ENCODE measurements at places on chromosomes 7 and 10.

DNA sequence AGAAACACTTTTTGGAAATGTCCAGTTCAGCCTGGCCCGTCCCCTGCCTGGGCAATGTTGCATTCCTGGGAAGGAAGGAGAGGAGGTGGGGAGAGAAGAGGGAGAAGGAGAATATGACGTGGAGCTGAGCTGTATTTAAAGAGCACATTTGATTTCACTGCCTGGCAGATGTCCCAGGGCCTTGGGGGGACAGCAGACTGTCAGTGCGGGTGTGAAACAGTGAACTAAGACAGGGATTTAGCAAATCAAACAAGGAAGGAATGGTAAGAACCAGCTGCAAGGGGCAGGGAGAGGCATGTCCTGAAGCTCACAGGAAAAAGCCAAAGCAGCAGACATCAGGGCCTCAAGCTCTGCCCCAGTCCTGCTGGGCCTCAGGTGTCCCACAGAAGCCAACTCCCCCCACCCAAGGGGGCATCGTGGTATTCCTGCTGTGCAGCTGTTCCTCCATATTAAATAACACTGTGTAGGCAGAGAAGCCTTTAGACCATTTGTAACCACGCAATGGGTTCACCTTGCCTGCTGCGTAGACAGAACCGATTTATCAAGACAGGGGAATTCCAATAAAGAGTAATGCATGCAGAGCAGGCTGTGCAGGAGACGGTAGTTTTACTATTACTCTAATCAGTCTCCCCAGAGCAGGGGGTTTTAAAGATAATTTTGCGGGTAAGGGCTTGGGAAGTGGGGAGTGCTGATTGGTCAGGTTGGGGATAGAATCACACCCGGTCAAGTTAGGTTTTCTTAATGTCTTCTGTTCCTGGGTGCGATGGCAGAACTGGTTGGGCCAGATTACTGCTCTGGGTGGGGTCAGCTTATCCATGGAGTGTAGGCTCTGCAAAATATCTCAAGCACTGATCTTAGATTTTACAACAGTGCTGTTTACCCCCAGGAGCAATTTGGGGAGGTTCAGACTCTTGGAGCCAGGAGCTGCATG is 18.3 kb downstream of the LEP start:
- peak; percentile 22 for DNase-seq

- DNase-seq = no peak
Observed at GRCh38 chr10:110488940-110489339, 8.8 kb upstream of the DUSP5 start.

DNA sequence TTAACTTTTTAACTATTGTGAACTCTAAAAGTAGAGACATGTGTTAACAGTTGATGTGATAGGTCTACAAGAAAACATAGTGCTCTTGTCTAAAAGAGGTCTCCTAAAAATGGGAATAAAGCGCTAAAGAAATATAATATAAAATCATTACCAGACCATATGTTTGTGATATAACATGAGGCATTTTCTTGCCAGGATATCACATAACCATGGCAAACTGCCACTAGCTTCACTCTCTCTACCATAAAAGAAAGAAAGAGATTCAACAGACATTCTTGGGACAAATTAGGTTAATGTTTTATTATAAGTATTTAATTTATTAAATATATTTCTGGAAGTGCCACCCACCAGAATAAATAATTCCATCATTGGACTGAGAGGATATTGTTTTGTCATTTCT is 115.0 kb downstream of the TMEM26 start:
- no peak for DNase-seq

- DNase-seq = no peak
Observed at GRCh38 chr7:155448632-155449007, 9.3 kb upstream of the EN2 start.

- DNase-seq = no peak
Observed at GRCh38 chr10:5710859-5711258, 26.2 kb downstream of the TASOR2 start.

DNA sequence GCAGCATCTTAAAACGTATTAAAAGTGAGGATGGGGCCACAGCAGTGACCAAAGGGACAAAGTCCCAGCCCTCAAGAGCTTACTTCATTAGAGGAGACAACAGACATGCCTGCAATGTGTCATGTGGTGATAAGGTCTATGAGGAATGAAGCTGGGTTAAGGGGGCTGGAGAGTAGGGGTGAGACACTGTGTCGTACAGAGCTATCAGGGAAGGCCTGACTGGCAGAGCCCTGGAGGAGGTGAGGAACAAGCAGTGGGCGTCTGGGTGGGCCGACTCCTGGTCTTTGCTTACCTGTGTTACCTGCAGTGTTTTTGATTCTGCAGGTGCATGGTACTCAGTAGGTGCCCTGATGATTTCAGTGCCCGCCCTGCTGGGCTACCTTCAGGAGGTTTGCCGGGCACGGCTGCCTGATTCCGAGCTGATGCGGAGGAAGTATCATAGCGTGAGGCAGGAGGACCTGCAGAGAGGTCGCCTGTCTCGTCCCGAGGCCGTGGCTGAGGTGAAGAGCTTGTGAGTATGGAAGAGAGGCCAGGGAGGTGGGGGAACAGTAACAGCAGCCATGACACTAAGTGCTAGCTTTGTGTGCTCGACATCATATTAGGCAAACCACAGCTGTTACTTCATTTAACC is 7.6 kb downstream of the ZFYVE27 start:
- DNase-seq = no peak

- DNase-seq = no peak
Observed at GRCh38 chr7:105164751-105165150, 150.7 kb downstream of the KMT2E start.

DNA sequence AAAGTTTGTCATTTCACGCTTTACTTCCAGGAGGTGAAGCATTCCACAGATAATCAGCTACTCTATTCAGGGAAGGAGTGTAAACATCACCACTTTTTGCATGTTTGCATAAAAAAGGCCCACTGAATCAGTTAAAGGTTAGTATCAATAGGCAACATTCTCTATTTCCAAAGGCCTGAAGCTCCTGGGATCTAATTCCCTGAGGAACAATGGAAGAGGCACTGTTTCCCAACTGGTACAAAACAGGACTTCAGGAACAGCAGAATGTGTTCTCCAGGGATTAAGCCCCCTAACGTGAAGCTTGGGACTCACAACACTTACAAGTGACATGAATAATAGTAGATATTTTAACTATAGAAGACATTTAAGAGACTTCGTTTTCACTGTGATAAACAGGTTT is 6.1 kb downstream of the LRRN3 start:
- no peak for DNase-seq

- no peak for DNase-seq
Observed at GRCh38 chr7:151806952-151807775, 69.8 kb downstream of the PRKAG2 start.

DNA sequence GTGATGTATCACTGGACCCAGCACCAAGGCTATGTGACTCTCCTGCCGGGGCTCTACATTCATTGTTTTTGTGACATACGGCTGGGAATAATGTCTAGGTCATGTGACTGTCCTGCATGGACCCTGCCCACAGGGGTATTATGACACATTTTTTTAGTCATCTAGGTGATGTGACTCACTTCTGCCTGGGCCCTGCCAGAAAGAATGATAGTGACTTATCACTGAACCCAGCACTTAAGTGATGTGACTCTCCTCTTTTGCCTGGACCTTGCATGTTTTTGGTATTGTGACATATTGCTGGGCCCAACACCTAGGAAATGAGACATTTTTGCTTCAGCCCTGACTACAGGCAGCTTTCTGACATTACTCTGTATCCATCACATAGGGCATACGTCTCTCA is 51.1 kb upstream of the ZNF107 start:
- DNase-seq = no peak

- peak; percentile 65 for DNase-seq
Observed at GRCh38 chr10:60235001-60235400, 154.7 kb downstream of the ANK3 start.

- peak; percentile 38 for DNase-seq
Observed at GRCh38 chr10:117374506-117375359, 507 bp downstream of the PDZD8 start.

- DNase-seq = no peak
Observed at GRCh38 chr7:26284995-26285632, 6.5 kb upstream of the SNX10 start.

DNA sequence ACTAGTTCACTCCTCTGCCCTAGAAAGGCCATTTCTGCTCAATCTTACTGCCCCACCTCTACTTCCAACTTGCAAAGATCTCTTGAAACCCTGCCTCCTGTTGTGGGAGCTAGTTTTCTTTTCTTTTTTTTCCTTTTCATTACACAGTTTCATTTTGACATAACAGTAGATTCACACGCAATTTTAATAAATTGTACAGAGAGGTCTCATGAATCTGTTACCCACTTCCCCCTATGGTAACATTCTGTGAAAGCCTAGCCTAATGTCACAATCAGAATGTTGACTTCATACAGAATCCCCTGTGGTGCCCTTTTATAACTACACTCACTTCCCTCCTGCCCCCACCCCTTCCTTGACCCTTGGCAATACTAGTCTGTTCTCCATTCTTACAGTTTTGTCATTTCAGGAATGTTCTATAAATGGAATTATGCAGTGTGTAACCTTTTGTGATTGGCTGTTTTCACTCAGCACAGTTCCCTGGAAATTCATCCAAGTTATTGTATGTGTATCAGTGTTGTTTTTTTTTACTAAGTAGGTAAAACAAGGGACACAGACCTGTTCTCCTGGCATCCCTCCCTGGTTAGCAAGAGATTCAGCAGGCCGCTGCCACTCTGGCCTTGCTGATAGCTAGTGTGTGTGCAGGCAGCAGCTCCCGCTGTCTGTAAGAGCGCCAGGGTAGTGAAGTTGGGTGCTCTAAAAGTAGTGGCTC is 21.5 kb downstream of the CHST3 start:
- peak; percentile 70 for DNase-seq

GRCh38 chr10:49115015-49115795 is at the start of gene VSTM4:
VSTM4 (minus strand) TSS chr10:49115522; CDS start chr10:49115485, 37 bp downstream.
- DNase-seq = peak; percentile 42

GRCh38 chr7:64914557-64914956 is 11.5 kb downstream of the ZNF273 start:
- no peak for DNase-seq

DNA sequence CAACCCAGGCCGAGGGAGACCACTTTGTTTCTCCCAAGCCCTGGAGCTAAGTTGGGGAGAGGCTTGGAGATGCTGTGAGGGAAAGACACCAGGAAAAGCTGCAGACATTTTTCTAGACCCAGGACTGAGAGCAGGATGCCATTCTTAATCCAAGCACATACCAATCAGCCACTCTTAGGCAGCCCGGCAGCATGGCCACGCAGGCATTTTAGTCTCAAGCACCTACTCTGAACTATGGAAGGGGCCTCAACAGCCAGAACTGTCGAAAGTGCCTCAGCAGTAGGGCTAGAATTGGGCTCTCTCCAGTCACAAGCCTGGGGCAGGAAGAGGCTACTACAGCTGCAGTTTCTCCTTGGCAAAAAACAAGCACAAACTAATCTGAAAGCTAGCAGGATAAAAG is 57.8 kb downstream of the GCC1 start:
- DNase-seq = no peak

GRCh38 chr10:110681023-110681681 is 37.0 kb downstream of the RBM20 start:
- DNase-seq = no peak

DNA sequence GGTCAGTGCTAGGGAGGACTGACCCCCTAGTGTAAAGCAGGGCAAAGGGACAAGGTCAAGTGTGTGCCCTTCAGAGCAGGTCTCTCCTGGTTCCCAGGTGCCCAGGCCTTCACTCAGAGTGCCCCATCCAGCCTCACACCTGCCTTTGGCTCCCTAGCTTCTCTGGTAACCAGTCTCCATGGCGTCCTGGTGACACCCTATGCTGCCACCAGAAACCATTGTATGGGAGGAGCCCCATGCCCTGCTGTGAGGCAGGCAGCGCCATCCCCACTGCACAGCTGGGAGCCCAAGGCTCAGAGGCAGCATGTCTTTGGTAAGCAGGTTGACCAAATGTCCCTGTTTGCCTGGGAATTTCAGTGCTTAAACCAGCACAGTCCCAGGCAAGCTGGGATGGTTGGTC is 33.1 kb upstream of the HMX3 start:
- DNase-seq = no peak

DNA sequence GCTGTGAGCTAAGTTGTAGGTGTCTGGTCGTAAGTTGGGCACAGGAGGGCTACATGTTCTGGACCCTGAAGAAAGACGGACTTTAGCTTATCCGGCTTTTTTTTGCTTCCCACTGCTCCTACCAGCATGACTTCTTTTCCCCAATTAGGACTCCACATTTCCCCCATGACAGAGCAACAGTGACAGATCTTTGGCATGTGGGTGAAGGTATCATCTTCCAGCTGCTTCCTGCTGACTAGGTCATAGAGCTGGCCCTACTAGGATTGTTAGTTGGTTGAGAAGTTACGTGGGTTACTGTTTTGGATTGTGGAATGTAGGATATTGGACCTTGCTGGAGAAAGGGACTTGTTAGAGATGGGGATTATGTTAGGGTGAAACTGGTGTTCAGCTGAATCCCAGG is 21.4 kb downstream of the LANCL2 start:
- no peak for DNase-seq

- DNase-seq = no peak
Observed at GRCh38 chr10:6737758-6738111, 157.7 kb upstream of the PRKCQ start.

DNA sequence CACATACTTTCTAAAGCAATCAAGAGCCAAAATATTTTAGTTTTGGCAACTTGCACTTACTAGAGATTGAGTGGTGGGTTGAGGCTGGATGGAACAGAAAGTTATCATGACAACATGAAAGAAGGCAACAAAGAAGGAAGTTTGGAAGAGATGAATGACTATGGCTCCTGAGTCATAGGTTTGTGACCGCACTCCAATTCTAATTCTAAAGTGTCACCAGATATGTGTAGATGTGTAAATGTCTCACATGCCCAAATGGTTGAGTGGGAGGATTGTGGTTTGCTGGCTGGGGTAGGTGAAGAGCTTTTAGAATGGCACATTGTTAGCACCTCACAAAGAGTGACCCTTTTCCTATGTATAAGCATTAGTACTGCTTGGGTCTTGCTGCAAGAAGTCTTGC is 20.2 kb downstream of the TAS2R16 start:
- peak; percentile 75 for DNase-seq

DNA sequence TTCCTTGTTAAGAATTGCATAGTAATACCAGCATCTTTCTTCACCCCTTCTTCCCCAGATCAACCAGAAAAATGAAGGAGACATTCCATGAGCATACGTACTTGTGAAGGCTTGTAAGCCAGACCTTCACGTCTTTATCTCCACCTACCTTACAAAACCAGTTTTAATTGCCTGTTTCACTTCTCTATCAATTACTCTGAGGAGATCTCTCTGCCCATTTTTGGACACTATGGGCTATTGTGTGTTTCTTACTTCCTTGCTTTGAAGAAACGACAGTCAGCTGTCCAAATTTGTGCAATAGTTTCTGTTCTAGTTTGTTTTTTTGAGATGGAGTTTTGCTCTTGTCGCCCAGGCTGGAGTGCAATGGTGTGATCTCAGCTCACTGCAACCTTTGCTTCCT is 349.7 kb upstream of the MBL2 start:
- DNase-seq = no peak

DNA sequence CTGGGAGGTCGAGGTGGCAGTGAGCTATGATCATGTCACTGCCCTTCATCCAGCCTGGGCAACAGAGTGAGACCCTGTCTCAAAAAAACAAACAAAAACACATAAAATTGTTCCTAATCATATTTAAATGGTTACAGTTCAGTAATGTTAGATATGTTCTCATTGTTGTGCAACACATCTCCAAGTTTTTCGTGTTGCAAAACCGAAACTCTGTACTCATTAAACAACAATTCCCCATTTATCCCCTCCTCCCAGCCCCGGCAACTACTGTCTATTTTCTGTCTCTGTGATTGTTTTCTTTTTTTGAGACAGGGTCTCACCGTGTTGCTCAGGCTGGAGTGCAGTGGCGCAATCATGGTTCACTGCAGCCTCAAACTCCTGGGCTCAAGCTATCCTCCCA is 16.1 kb upstream of the PRXL2A start:
- DNase-seq = no peak

- peak; percentile 93 for DNase-seq
Observed at GRCh38 chr10:109987452-109988211, 20.2 kb upstream of the ADD3 start.
